ENCODE measurements at places on chromosomes 4 and X.

DNA sequence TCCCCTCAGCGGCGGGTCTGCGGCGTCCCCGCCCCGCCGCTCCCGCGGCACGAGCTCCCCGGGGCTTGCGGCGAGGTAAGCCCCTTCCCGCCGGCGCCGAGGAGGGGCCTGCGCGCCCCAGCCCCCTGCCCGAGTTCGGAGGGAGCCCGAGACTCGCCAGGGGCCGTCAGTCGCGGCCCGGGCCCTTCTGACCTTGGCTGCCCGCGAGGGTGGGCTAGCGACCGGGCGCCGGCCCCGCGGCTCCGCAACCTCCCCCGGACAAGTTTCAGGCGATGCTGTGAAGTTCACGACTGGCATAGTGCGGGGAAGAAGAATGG, 554 bp downstream of the CDKL5 start:
- no peak for DNase-seq

DNA sequence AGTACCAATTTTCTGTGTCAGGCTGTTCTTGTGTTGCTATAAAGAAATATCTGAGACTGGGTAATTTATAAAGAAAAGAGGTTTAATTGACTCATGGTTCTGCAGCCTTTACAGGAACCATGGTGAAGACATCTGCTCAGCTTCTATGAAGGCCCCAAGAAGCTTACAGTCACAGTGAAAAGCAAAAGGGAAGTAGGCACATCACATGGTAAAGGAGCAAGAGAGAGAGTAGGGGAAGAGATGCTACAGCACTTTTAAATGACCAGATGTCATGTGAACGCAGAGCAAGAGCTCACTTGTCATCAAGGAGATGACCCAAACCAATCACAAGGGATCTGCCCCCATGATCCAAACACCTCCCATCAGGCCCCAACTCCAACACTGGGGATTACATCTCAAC, 174.3 kb downstream of the ATP10D start:
- no peak for DNase-seq

DNA sequence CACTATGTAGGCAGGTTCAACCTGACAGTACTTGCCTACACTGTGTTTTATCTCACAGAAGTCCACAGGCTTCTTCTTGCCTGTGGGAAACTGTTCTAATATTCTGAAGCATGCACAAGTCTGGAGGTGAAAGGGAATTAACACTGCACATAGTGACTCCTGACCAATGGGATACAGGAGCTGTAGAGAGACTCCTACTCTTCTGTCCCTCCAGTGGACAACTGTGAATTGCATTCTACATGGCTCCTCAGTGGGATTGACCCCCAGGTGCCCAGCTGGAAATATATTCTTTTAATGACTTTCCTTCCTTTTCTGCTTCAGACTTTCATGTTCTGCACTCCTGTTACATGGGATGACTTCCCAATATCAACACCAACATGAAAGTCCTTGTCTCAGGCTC, 8.2 kb upstream of the YIPF6 start:
- no peak for DNase-seq

DNA sequence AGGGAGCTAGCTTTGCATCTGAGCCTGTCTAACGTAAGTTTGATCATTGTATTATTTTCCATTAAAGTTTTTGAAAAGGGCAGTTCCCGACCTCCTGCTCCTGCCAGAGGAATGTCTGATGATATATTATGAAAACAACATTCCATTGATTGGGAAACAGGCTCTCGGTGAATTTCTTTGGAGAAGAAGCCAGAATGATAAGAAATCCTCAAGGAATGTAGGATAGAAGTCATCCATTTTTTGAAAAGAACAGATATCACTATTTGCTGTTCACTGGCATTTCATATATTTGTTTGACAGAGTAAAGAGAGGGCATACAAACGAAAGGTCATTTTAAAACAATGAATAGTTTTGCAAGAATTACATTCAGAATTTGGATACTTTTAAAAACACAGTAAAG, 781.0 kb upstream of the HTR2C start:
- DNase-seq, result no peak

GRCh38 chr4:19417256-19417655, 834.4 kb upstream of the SLIT2 start:
- DNase-seq, result no peak

DNA sequence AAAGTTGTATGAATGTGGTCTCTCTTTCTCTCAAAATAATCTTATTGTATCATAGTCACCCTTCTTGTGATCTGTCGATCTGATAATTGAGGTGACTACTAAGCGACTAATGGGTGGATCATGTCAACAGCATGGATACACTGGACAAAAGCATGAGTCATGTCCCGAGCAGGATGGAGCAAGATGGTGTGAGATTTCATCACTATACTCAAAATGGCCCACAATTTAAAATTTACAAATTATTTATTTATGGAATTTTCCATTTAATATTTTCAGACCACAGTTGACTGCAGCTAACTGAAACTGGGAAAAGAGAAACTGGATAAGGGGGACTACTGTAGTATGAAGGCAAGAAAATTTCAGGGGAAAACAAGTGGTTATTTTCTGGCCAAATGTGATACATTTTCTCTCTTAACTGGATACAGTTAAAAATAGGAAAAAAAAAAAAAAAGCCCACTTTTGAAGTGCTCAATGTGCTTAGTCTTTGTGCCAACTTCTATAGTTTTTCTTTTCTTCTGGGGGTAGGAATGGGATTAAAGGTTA, 25.3 kb downstream of the FAM241A start:
- no peak for DNase-seq

GRCh38 chr4:105186701-105187161, 40.1 kb downstream of the TET2 start:
- no peak for DNase-seq

DNA sequence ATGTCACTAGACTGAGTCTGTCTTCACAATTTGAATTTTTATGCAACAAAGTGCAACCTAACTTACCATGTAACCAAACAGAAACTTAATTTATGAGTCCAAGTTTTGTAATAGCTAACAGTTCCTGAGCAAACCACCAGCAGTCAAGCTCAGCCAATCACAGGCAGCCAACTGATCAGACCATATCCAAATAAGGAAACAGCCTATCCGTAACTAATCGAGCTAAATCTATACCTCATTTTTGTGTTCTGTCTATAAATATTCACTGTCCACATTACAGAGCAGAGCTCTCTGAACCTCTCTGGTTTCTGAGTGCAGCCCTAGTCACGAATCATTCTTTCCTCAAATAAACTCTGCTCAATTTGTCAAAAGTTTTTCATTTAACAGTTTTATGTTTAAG, 367.6 kb downstream of the PRR32 start:
- DNase-seq, result no peak

- no peak for DNase-seq
These were observed 8.6 kb upstream of the GPRIN3 start for GRCh38 chr4:89316211-89316610.

GRCh38 chrX:40201329-40201885, 103.6 kb upstream of the BCOR start:
- DNase-seq, result no peak

- no peak for DNase-seq
These were observed 55.4 kb downstream of the CLCN3 start for GRCh38 chr4:169675825-169676224.

- peak; percentile 82 for DNase-seq
These were observed 169.4 kb upstream of the NAP1L5 start for GRCh38 chr4:88866862-88867550.

DNA sequence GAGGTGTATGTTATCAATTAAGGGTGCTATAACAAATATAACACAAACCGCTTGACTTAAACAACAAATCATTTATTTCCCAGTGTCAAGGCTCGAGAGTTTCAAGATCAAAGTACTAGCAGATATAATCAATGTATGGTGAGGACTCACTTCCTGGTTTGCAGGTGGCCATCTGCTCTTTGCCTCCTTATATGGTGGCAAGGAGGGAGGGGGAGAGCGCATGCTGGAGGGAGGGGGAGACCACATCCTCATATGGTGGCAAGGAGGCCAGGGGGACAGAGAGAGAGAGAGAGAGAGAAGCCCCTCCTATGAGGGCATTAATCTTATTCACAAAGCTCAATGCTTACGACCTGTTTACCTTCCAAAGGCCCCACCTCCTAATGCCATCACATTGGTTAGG, 372.3 kb upstream of the SPOCK3 start:
- DNase-seq, result no peak

GRCh38 chrX:95382799-95383198, 1301.8 kb upstream of the DIAPH2 start:
- no peak for DNase-seq

GRCh38 chr4:896216-896615, 35.9 kb downstream of the GAK start:
- DNase-seq, result no peak

DNA sequence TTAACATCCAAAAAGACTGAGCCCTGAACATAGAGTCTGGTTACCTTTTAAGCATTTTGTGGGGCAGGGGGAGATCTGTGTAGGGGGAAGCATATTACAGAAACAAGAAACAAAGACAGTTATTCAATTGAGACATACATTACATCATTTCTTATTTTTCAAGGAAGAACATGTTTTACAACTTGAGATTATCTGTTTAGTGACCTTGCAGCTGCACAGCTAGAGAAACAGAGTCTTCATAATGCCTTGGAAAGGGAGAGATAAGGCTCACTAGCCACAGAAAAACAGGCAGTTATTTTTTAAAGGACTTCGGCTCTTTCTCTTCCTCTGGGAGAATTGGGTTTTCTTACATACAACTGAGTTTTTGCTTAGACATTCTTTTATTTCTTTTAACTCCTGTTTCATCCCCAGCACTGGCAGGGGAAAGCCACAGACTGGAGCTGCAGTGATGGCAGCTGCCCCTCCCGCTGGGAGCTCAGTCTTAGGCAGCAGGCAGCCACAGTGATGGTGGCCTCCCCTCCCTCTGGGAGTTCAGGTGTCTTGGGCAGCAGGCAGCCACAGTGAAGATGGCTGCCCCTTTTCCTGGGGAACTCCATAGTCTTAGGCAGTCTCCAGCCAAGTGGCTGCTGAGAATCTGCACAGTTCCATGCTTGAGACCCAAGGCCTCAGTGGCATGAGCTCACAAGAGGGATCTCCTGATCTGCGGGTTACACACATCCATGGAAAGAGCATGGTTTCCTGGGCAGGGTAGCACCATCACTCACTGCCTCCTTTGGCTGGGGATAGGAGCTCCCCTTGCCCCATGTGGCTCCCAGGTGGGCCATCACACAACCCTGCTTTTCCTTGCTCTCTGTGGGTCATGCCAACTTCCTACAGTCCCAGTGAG, 19.4 kb upstream of the TMPRSS11F start:
- no peak for DNase-seq

DNA sequence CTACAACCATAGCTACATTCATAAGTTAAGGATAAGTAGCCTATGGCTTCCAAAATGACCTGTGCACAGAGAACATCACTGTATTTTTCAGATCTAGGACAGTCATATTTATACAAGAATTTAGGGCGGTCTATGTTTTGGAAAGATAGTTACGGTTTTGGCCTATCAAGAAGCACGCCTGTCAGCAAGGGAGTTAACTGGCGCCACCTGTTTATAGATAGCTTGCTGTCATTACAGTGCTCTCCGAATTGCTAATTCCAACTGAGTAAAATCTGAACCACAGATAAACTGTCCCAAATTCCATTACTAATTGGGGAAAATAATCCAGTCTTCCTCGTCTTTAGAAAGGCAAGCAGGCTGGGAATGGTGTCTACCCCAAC, 646 bp downstream of the ABCB7 start:
- DNase-seq, result peak; percentile 25

- no peak for DNase-seq
These were observed 93.2 kb downstream of the WFS1 start for GRCh38 chr4:6362896-6363295.

GRCh38 chr4:186104890-186105646, 564 bp downstream of the FAM149A start:
- no peak for DNase-seq

- no peak for DNase-seq
These were observed 53.8 kb downstream of the ZNF827 start for GRCh38 chr4:145884775-145885174.

DNA sequence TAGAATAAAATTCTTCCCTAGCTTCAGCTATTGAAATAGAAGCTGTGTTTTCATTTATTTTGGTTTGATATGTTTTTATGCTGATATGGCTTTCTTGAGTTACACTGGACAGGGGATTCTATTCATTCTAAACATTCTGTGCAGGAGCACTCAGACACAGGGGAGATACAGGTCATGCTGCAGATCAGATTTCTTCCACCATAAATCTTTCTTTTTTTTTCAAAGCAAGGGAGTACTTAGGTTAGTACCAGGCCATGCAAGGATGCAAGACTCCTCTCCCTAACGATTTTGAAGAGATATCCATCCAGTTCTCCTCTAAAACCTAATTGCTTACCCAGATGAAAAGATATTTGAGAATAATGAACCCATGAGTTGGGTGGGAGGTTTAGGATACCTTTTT, 21.4 kb downstream of the ETDC start:
- no peak for DNase-seq

GRCh38 chr4:84035568-84035967, 463.5 kb downstream of the NKX6-1 start:
- DNase-seq, result no peak

DNA sequence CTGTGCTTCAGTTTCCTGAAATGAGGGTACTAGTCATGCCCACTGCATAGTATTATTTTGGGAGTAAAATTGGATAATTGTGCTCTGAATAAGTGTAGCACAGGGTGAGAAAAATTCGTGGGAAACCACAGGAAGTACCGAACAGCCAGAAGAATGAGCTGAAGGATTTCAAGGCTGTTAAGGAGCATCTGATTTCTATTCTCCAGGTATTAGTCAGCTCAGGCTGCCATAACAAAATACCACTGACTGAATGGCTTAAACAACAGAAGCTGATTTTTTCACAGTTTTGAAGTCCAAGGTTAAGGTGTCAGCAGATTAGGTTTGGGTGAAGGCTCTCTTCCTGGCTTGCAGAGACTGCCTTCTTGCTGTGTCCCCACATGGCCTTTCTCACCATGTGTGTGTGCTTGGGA, 41.9 kb downstream of the WWC2 start:
- DNase-seq, result no peak

GRCh38 chrX:16394290-16394689, 227.0 kb downstream of the MAGEB17 start:
- no peak for DNase-seq

DNA sequence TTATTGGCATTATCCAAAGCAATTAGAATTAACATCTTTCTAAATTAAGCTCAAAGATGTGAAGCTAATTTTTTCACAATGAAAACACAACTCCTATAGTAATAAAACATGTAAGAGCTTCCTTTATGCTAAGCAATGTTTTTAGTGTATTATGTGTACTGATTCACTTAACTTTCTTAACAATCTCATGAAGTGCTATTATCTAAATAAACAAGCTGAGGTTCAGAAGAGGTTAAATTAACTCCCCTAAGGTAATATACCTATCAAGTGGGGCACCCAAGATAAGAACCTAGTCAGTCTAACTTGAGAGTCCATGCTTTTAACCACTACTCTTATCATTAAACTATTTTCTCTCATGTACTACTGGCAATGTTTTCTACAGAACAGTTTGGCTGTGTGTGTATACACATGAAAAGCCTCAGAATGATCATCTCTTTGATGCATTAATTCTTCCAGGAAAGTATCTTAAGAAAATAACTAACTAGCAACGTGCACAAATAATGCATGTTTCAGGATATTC, 13.6 kb downstream of the G3BP2 start:
- no peak for DNase-seq

GRCh38 chrX:47570794-47571193, 9.8 kb downstream of the ARAF start:
- DNase-seq, result no peak
